ENCODE measurements at places on chromosomes 12 and 14.

GRCh38 chr12:112738531-112738930, 53.0 kb upstream of the RPH3A start:
- DNase-seq = no peak

DNA sequence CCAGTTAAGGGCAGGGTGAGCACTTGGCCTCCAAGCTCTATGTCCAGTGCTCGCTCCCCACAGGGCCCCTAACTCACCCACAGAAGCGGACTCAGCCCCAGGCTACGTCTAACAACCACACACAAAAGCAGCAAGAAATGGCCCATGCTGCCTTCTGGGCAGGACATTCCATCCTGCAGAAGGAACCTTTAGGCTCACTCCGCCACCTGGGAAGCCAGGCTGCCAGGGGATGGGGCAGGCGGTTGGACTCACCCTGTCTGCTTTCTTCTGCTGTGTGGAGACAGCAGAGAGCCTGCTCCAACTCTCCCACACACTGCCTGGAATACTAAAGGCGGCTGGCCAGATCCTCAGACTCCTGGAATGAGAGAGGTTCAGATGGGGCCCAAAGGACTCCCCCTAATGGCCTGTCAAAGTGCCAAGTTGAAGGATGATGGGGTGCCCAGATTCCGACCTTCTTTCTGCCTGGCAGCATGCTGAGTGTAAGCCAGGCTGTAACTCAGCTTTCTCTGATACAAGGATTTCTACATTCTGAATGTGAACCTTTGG, 27.7 kb upstream of the BLTP3B start:
- DNase-seq = peak; percentile 28

DNA sequence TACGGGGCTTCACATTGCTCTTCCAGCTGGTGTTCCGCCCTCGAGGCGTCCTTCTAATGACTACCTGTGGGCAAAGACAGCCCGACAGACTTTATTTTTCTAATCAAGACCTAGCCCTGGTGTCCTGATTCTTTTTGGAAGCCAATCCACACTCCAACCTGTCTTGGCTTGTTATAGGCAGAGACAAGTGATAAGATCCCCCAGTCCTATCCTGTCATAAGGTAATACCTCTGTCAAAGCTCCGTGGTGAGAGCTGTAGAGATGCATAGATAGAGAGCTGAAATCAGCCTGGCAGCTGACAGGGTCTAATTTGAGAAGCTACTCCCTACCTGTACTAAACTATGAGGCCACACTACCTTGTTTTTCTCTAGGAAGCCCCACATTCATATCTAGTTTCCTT, 11.5 kb upstream of the WNK1 start:
- no peak for DNase-seq

DNA sequence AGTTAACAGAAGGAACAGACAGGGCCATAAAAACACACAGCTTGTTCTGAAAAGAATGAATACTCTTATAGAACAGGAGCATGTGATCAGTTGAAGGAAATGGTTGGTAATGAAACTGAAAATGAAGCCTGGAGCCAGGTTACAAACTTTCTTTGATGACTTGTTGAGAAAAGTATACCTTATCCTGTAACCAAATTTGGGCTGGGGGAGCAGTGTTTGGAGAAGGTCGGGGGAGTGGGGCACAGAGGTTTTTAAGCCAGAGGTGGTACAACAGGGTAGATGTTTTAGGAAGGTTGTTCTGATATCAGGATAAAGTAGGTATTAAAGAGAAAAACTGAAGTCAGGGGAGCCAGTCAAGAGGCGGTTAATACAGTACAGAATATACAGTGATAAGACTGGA, 8.2 kb downstream of the GOLT1B start:
- DNase-seq = no peak

DNA sequence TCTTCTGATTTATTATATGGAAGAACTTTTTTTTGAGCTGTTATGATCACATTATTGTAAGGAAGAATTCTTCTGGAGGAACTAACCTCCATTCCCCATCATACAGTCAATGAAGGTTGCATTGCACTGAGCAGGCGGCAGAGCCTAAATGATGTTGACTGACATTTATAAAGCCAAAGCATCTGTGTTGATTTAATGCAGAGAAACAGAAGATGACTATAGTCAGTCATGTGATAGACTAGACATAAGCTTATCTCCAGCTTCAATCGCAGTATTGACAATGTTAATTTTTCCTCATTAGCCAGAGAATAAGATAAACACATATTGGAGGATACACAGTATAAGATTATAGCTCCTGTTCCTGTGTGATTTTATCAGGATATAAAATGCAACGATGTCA, 82.0 kb downstream of the PRICKLE1 start:
- DNase-seq = no peak

DNA sequence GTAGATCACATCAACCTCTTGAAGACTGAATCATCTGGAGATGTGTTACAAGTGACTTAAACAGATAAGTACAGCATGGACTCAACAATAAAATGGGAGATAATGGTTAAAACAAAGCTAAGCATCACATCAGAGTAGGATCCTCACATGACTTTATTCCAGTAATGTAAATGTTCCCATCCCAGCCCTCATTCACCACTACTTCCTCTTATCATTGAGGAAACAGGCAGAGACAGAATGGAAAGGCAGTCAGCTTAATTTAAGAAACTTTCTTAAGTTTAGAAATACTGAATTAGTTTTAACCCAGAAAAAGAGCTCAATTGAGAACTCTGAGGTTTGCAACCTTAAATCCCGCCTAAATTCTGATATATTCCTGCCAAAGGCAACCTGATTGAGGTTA, 1.2 kb upstream of the ALG10 start:
- DNase-seq = no peak

DNA sequence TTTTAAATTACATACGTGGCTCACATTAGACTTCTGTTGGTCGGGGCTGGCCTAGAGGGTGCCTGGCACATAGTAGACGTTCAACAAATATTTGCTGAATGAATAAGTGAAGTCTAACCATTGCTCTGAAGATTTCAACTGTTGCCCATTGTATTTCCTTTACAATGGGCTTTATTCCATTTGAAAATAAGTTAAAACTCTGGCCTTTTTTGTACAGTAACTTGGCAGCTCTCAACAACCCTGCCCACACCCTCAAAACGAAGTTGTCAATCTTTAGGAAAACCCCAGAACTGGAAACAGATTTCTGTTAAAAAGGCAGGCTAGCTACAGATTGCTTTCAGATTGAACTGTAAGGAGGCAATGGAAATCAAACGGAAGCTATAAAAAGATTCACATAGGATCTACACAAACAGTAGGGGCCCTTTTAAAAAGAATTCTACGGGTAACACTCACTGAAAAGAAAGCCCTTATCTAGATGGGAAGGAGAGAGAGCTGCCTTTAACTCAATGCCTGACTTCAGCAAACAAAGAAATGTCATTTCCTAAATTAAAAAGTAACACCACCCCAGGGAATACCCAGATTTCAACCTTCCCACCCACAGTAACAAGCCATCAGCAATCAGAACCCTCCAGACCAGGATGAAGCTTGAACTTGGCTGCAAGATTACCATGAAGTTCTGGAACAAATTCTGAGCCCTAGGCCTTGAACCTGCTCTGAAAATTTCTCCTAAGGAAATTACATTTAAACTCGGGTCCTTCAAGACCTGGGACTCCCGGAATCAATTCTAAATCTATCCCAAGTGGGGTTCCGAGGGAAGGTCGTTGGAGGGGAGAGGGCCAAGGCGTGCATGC, 1.4 kb downstream of the WSB2 start:
- DNase-seq = no peak

GRCh38 chr12:55724226-55724939, 4.2 kb downstream of the RDH5 start:
- peak; percentile 63 for DNase-seq

- DNase-seq = no peak
Observed at GRCh38 chr12:112901271-112901670, 5.5 kb upstream of the OAS1 start.

GRCh38 chr14:104105822-104106470, 20.4 kb downstream of the ASPG start:
- no peak for DNase-seq

DNA sequence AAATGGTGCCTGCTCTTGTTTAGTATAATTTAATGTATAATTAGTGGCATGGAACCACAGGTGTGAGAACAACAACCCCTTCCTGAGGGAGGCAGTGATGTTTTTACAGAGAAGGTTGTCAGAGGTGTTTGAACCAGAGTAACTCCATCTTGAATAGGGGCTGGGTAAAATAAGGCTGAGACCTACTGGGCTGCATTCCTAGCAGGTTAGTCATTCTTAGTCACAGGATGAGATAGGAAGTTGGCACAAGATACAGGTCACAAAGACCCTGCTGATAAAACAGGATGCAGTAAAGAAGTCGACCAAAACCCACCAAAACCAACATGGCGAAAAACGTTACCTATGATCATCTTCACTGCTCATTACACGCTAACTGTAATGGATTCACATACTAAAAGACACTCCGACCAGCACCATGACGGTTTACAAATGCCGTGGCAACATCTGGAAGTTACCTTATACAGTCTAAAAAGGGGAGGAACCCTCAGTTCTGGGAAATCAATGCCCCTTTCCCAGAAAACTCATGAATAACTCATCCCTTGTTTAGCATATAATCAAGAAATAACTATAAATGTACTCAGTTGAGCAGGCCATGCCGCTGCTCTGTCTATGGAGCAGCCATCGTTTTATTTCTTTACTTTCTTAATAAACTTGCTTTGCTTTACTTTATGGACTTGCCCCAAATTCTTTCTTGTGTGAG, 47.8 kb upstream of the LTA4H start:
- DNase-seq = no peak

DNA sequence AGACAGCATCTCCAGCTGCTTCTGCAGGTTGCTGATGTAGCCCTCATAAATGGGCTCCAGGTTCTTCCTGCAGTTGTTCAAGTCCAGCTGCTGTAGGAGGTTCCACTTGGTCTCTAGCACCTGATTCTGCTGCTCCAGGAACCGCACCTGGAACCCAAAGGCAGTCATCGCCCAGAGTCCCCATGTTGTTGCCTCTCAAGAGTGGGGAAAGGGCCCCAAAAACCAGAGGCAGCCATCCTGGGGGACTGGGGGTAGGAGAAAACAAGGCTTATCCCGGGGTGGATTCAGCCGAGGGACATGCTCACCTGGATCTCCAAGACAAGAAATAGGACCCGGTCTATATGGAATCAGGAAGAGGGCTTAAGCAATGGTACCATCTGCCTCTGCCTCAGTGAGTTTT, 2.3 kb downstream of the KRT72 start:
- DNase-seq = no peak

DNA sequence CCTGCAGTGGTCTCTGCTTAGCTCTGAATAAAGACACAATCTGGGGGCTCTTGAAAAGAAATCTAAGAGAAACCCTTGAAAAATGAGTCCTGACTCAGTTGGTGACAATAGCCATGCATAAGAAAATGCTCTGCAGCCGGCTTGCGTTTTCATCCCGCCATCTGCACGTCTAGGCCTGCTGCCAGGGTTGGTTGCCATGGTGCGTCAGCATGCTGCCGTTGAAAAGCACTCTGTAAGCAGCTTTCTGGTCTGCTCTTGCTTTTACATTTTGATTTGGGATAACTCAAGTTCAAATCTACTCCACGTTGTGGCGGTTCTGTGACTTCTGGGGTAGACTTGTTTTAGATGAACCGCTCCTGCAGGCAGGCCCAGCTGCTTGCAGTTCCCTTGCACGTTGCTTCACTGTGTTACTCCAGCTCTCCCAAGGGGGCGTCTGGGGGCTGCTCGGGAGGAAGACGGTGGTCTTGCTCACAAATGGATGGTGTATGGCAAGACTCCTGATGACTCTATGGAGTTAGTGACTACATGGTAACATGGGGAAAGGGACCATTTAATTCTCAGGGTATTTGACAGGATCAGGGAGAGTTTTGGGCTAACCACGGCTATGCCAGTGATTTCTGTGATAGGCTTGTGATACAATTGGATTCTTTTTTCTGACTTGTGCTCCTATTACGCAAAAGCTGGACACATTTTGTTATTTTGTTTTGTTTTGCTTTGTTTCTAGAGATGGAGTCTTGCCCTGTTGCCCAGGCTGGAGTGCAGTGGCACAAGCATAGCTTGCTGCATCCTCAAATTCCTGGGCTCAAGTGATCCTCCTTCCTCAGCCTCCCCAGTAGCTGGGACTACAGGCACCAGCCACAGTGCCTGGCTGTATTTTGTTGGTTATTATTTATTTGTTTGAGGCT, 15.8 kb downstream of the WNT5B start:
- DNase-seq = peak; percentile 78

- DNase-seq = peak; percentile 46
Observed at GRCh38 chr14:32078023-32078857, 1.1 kb downstream of the ARHGAP5 start.

DNA sequence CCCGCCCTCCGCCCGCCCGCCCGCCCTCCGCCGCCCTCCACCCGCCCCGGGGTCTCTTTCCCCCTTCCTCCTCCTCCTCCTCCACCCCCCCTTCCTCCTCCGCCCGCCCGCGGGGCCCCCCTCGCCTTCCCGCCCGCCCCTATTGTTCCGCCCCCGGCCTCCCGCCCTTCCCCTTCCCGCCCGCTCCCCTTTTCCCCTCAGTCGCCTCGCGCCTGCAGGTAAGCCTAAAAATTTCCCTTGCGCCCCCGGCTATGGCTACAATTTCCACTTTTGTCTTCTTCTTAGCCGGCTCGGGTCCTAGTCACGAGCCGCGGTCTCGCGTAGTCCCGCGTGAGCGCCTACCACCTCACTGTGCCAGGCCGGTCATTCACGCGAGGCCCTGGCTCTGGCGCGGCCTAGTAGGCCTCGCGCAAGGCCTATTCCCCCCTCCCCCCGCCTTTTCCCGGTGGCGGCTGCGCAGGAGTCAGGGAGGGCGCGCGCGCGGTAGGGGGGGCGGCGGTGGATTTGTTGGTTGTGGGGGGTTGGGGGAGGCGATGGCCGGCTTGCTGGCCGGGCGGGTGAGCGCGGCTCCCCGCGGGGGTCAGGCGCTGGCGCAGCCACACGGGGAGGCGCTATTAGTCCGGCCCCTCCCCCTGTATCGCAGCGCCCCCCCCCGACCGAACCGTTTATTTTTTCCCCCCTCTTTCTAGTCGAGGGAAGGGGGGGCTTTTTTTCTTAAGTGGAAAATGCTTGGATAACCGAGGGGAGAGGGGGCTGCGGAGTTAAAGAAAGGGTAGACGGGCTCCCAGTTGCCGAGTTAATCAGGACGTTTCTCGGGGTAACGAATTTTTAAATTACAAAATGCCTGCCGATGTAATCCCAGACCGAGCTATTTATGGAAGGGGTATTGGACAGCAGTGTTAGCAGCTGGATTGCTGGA, 516 bp downstream of the PCBP2 start:
- DNase-seq = peak; percentile 87

GRCh38 chr14:61231810-61232209, 49.3 kb downstream of the TMEM30B start:
- no peak for DNase-seq

DNA sequence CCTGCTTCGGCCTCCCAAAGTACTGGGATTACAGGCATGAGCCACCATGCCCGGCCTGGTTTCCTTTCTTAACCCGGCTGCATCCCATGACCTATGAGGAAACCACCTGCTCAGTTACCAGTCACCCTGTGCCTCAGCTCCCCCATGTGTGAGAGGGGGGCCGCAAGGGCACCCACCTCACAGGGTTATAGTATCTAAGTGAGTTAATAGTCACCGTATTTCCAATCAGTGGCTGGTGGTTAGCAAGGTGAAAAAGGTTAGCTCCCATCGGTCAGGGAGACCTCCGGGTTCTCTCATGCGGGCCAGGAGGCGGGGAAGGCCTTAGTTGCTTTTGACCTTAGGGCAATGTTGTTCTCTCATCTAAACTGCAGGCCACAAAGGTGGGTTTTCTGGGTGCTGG, 6.7 kb downstream of the LRP1 start:
- no peak for DNase-seq

- no peak for DNase-seq
Observed at GRCh38 chr12:52945389-52946232, 3.3 kb upstream of the KRT18 start.

GRCh38 chr12:388541-389141, 479 bp downstream of the KDM5A start:
- DNase-seq = no peak

- DNase-seq = no peak
Observed at GRCh38 chr14:70359076-70359424, 433 bp downstream of the COX16 start.
